GF-D8 (cell line): ENCODE measurements at places on chromosomes 2 and 18.

GRCh38 chr2:237673130-237674001 is 46.0 kb downstream of the LRRFIP1 start:
- peak; percentile 43 for DNase-seq

DNA sequence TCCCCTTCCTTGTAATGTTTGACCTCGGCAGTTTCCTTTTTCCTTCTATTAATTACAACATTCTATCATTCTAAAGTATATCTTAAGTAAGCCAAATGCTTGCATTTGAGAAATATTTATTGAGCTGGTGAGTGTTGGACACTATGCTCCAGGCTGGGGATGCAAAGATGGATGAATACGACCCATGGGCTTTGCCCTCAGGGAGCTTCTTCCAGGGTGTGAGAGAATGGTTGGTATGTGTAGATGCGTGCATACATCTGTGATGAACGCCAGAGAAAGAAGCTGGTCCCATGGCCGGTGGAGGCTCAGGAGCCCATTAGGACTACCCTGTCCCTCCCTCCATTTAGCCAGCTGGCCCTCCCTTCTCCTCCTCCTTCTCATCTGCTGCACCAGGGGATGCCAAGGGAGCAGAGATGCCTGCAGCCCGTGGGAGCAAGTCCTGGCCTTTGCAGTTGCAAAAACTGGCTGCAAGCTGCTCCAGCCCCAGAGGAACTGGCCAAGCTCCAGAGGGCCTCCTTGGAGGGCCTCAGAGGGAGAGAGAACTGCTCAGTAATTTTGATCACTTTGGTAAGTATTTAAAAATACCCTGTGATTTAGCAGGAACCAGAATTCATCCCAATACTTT is 65.7 kb upstream of the FOSL2 start:
- no peak for DNase-seq

DNA sequence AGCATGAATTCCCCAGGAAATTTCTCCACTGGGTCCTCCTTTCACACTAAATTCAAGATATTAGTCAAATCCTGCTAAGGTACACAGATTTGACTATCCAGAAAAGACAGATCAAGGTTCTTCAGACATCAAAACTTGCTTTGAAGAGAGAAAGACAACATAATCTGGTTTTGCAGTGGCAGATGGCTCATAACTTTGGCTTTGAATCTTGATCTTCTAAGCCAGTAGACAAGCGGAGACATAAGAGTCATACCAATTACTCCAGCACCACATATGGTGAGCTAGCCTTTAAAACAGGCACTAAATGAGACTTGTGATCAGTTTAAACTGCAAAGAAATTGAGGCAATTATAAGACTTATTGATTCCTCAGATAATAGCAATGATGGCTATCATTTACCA is 29.3 kb downstream of the PDE11A start:
- no peak for DNase-seq

DNA sequence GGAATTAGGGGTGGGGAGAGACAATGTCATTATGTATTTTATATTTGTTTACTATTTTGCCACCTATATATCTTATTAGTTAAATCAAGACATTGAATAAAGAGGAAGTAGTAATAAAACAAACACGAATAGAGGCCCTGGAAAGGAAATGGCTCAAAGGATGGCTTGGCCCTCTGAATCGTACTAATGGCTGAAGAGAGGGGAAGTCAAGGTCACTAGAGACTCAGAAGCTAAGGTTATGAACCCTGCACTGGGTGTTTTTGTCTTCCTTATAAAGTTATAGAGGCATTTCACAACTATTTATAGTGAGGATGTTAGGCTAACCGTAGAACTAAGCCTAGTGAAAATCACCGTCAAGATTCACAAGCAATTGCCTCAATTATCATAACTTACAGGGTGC is 685.9 kb downstream of the ARHGAP15 start:
- no peak for DNase-seq

GRCh38 chr2:118202707-118203303 is 114.5 kb downstream of the INSIG2 start:
- no peak for DNase-seq

DNA sequence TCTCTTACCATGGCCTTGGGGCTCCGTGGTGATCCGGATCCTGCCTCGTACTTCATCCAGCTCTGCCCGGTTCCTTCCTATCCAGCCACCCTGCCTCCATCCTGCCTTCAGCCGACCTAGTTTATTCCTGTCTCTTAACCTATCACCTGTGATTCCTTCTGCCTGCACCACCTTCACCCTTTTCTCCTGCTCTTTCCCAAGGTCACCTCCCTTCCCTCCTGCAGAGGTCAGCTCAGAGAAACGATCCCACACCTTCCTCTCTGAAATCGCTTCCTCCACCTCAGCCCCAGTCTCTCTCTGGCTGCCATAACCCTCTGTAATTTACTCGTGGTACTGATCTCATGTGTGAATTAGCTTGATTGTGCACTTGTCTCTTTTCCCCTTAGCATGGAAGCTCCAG is 23.5 kb upstream of the LAPTM4A start:
- no peak for DNase-seq
